Astrocyte (in vitro differentiated cells and primary cell): ENCODE measurements at places on chromosomes 7 and 10.

DNA sequence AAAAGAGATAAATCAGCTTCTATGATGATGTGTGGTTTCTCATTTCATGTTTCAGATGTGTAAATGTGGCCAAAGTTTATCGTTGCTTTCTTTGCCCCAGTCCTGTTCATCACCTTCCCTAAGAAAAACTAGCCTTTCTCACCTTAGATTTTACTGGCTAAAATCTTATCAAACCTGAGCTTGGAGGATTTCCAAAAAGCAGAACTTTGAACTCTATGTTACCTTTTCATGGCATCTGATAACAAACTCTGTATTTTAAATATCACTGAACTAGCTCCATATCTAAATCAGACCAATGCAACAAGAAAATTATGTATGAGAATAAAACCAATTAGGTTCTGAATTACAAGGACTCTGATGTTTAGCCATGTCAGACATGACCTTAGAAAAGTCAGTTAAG, 323.4 kb upstream of the DGKB start:
- DNase-seq = no peak

DNA sequence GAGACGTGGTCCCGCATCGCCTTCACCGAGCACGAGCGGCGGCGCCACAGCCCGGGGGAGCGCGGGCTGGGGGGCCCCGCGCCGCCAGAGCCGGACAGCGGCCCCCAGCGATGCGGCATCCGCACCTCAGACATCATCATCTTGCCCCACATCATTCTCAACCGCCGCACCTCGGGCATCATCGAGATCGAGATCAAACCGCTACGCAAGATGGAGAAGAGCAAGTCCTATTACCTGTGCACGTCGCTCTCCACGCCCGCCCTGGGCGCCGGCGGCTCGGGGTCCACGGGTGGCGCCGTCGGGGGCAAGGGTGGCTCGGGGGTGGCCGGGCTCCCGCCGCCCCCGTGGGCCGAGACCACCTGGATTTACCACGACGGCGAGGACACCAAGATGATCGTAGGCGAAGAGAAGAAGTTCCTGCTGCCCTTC, 737 bp downstream of the CNNM2 start:
- no peak for DNase-seq

GRCh38 chr10:28127881-28128280, 129.0 kb upstream of the ODAD2 start:
- DNase-seq = peak; percentile 33

GRCh38 chr7:85095366-85095765, 91.5 kb downstream of the SEMA3D start:
- DNase-seq = no peak

- peak; percentile 15 for DNase-seq
These were observed 115.1 kb downstream of the GNAI1 start for GRCh38 chr7:80249619-80250295.
